IPS DF 19.7 (cell line): ENCODE measurements at places on chromosomes 11 and 22.

DNA sequence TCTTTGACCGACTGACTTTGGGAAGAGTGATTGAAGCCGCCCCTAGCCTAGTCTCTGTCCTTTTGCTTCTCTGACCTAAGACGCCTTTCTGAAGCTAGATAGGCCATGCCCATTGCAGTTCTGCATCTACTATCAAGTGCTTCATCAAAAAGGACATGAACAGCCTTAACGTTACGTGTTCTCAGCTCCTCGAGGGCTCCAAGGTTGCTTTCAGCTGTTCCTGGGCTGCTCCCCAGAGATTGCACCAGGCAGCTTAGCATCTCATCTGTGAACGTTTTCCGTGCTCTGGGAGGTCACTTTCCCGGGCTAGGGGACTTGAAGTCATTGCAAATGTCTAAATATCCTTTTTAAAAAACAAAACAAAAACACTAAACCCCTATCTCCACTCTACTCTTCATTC lies 13.9 kb downstream of the MICAL2 start:
- no peak for DNase-seq

- no peak for DNase-seq
Measured at GRCh38 chr11:97684486-97685439, 1295.0 kb downstream of the JRKL start.

DNA sequence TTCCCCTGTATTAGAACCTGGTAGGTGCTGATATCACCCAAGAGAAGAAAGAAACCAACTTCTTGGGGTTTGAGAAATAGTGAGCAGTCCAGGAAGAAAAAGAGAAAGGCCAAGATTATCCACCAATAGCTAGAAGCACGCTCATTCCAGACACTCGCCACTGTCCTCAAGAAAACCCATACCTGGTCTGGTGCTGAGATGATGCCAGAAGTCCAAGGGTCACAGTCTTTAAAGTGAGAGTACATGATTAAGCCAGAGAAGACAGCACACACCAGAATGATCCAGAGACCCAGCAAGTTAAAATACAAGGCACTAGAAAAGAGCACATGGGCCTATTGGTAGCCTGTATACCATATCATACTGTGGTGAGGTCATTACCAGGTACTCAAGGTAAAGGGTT lies 23.6 kb downstream of the SLC5A12 start:
- no peak for DNase-seq

- no peak for DNase-seq
Measured at GRCh38 chr11:9143721-9144120, 52.3 kb upstream of the SCUBE2 start.

DNA sequence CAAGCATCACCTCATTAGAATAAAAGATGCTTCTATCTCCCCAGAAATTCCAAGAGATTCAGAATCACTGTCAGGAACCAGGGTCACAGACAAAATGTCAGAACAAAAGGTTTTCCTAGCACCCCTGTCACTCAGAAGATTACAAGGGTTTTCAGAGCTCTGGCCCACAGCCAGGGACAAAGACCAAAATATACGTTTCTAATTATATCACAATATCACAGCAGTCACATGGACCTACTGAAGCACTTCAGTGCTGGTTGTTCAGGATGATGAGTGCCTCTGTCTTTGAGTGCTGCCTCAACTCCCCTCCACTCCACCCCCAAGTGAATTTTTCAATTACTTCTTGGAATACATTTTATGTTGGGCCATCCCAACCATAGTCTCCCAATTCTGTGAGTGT lies 21.9 kb upstream of the RTL6 start:
- no peak for DNase-seq

DNA sequence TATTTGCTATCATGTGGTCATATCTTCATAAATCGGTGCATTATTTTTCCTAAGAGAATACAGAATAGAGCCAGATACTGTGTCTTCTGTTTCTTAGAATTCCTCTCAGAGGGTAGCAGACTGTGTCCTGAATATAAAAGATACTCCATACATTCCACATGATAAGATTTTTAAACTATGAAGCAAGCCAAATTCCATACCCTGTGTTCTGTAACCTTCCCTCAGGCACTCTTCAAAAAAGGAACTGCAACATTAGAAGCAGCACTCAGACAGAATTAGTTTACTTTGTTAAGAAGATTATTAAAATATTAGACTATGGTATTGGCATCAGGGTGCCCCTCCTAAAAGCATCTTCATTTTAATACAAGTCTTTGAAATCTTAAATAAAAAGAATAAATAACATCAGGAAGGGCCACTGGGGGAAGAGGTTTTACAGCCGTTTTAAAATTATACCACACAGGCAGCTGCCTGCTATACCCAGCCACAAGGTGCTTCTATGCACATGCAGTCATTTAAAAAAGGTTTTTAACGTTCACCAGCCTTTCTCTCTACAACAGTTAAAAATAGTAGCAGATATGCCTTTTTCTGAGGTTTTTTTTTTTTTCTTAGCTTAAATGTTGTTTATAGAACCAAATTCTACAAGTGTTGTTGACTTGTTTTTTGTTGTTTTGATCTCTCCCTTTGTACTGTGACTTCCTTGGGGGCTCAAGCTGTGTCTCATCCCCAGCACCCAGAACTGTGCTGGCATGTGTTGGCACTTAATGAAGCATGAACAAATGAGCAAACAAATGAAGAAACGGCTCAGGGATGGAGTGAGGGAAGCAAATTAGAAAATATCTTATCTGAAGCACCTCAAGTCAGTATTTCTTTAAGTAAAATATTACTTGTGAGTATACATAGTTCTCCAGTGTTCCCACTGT lies 54.7 kb upstream of the CCDC89 start:
- DNase-seq: no peak

GRCh38 chr11:86761978-86762377 lies 38.4 kb upstream of the PRSS23 start:
- no peak for DNase-seq

- no peak for DNase-seq
Measured at GRCh38 chr11:75766443-75767227, 1.9 kb upstream of the DGAT2 start.

- DNase-seq: no peak
Measured at GRCh38 chr22:22099194-22099486, 116.6 kb upstream of the TOP3B start.

DNA sequence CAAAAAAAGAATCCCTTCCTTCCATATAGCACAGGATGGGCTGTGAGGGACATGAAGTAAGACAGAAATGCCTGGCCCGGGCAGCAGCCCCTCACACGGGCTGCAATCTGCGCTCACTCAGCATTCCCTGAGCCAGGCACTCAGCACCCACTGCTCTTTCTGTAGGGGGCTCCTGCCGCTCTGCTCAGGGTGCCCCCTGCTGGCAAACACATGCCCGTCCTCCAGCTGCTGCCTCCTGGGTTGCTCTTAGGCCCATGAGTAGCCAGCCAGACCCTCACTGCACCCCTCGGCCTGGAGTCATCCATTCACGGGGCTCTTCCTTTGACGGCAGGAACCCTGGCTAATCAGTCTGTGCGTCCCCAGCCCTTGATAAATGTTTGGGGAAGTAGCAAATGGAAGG lies 6.9 kb downstream of the MCAT start:
- no peak for DNase-seq

DNA sequence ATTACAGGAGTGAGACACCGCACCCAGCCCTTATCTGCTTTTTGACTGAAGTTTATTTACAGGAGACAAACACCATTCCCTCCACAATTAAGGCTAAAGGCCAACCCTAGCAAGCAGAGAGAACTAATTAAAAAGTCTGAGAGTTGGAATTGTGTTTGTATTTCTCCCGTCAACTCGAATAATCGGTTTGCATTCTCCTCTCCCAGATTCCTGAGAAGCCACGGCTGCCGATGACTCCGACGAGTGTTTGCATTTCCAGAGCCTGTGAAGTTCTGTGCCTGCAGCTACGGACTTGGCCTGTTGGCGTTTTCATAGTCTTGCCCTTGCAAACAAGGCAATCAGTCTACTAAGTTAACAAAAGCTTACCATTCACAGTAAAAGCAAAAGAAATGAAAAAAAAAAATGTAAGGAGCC lies 73.2 kb upstream of the NUP50 start:
- DNase-seq: no peak

GRCh38 chr11:80451105-80451504 lies 1010.3 kb upstream of the TENM4 start:
- DNase-seq: no peak

DNA sequence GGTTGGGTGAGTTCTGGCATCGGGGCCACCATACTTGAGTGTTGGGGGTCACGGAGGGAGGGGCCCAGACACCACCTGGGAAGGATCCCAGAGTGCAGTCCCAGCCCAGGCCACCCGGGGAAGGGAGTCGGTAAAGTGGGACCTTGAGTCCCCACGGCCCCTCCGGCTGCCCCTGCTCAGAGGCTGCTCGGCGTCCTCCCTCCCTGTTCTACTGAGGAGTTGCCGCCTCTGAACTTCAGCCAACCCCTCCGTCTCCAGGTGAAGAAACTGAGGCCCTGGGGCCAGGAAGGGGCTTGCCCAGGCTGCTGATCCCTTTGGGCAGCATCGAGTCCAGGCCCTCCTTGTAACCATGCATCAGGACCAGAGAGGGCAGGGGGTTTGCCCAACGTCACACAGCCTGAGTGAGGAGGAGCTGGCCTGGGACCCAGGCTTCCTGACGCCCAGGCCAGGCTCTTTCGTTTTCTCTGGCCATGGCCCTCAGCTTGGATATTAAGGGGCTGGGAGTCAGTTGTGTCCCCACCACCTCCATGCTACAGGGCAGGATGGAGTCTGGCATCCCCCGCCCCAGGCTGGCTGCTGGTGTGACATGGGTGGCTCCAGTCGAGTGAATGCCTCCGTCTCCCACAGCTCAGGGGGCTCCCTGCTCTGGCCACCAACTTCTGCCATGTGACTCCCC lies 1.3 kb downstream of the PARVG start:
- DNase-seq: no peak

DNA sequence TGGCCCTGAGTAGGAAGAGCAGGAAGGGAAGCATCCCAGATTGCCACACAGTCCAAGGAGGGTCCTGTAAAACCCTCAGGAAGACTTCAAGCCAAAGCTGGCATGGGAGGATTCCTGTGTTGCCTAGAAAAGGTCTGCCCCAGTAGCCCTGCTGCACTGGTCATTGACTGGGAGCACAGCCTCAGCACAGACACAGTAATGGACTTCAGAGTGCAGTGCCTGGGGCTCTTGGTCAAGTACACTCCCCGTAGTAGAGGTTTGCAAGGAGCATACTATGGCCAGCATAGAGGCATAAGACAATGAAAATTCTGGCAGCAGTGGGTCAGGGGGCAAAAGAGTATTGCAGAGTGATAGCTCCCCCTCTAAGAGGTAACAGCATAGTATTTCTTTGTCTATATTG lies 36.2 kb upstream of the FJX1 start:
- no peak for DNase-seq

DNA sequence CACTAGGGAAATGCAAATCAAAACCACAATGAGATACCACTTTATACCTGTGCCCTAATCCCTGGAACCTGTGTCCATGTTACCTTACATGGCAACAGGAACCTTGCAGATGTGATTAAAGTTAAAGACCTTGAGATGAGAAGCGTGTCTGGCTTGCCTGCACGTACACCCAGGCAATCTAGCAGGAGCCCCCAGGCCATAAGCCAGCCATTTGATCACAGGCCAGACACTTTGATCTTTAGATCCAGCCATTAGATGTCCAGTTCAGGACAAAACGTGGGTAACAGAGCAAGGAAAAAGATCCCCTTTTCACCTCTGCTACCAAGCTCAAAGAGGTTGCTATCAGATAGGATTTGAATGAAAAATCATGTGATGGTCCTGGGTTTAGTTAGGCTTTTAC lies 378.8 kb downstream of the BUD13 start:
- DNase-seq: no peak

- no peak for DNase-seq
Measured at GRCh38 chr22:20182365-20182764, 31.5 kb upstream of the CCDC188 start.

DNA sequence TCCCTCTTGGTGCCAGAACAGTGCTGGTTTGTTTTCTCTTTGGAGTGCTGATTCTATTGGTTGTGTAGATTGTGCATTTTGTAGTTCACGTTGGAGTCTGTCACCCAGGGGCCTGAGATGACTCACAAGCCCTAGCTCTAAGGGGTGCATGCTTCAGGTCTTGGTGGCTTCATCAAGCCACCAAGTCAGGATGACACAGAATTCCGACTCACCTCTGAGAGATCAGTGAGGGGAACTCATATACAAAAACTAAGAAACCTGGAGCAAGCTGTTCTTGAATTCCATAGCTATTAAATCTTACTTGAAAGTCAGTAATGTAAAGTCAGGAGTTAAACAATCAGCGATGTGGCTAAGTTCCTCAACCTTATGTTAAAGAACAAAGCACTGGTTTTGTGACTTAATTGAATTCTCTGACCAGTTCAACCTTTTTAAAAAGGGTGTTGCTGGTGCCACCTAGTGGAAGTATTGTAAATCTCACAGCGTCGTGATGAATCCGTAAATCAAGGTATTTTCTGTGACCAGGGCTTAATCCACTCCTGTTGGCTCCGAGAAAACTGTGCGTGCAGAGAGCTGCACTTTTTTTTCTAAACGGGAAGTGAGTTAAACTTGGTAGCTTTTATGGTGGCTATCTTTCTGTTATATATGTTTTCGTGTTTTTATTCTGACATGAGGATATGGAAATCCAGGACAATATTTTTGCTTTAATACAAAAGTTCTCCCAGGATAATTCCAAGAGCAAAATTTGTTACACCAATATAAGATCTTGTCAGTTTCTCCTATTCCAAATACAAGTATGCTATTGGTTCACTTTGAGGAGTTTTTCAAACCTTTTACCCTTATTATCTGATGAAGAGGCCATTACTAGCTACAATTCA lies 14.6 kb downstream of the MMP13 start:
- DNase-seq: peak; percentile 45

DNA sequence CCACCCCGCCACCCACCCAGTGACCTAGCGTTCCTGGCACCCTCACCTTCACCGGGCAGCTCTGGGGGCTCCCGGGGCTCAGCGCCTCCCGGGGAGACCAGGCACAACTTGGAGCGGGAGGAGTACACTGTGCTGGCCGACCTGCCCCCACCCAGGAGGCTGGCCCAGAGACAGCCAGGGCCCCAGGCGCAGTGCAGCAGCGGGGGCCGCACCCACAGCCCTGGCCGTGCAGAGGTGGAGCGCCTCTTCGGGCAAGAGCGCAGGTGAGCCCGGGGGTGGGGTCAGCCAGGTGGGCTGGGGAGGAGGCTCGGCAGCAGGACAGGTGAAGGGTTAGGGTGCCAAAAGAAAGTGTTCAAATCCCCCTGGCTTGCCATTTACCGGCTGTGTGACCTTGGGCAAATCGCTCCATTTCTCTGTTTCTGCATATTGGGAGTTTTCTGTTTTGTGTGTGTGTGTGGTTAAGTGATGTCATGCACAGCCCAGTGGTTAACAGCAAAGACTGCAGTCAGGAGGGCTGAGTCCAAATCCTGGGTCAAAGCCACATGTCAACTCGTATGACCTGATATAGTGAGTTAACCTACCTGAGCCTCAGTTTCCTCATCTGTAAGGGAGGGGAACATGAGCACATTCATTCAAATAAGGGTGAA lies 29.5 kb downstream of the TRIOBP start:
- no peak for DNase-seq
